ENCODE measurements at places on chromosomes 2 and 18.

- no peak for DNase-seq
Observed at GRCh38 chr18:50880119-50880465, 1.2 kb downstream of the ME2 start.

GRCh38 chr2:190679813-190680591 is 31.1 kb downstream of the NAB1 start:
- DNase-seq = no peak

GRCh38 chr18:38369772-38370690 is 804.4 kb upstream of the CELF4 start:
- DNase-seq = no peak

DNA sequence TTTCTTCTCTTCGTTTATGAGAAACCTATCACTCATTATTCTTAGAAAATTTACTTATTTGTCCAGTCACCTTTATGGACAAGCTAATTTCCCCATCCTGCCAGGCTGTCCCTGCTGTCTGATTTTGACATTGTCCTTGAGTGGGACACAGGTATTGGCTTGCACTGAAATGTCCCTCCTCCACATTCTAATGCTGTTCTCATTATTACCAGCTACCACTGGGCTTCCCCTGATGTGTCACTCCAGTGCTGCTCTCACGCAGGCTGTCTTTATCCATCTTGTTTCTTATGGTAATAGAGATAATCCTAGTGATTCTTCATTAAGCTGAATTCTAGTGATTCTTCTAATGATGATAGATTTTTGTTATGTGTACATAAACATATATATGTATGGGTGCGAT is 48.1 kb upstream of the RBMS1 start:
- DNase-seq = no peak

- no peak for DNase-seq
Observed at GRCh38 chr2:224894356-224894755, 147.9 kb downstream of the DOCK10 start.

- no peak for DNase-seq
Observed at GRCh38 chr2:37454851-37455762, 110.7 kb downstream of the QPCT start.

- no peak for DNase-seq
Observed at GRCh38 chr18:52678034-52678433, 338.0 kb downstream of the DCC start.

DNA sequence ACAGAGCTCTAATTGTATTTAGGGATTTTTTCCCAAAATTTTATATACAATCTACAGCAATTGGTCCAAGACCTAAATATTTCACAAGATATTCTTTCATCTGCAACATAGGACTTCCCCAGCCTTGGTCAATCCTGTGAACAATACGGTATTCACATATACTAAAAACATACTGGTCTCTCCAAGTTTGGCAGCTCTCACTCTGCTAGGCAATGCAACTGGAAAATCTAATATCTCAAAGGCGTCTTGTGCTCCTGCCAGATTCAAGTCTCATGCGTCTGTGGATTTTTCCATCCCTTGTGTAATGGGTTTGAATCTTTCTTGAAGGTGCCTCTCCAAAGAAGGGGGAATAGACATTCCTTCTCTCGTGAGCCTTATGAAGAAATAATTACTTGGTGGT is 27.4 kb upstream of the MBOAT2 start:
- DNase-seq = no peak

DNA sequence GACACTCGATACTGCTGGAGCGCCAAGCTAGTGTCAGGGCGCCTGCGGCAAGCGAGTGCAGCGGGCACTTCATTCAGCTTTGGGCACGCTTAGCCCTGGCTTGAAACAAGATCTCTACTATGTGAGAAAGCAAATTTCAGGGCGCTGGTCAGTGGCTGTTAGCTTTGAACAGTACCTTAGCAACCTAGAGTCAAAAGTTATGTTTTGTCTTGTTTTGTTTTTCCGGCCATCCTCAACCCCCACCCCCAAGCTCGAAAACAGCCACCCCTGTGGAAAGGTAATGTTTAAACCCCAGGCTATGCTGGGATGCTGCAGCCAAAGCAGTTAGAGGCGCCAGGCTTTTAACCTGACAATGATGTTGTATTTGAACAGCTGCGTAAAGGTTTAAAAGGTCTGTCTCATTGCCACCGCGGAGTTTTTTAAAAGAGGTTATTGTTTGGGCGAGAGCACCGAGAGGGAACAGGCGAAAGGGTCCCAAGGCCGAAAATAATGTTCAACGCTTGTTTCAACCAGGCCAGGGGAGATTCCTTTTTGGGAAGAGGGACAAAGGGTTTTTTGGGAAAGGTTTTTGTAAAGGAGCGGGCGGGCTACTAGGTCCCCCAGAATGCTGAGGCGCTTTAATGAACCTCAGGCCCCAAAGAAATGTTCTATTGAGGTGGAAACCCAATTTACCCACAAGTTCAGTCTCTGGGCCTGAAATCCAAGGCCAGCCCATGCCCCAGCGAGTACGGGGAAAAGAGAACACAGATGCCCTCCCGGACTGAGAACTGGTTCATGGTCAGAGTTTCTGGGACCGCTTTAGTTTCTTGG is 2.3 kb upstream of the HOXD10 start:
- no peak for DNase-seq

DNA sequence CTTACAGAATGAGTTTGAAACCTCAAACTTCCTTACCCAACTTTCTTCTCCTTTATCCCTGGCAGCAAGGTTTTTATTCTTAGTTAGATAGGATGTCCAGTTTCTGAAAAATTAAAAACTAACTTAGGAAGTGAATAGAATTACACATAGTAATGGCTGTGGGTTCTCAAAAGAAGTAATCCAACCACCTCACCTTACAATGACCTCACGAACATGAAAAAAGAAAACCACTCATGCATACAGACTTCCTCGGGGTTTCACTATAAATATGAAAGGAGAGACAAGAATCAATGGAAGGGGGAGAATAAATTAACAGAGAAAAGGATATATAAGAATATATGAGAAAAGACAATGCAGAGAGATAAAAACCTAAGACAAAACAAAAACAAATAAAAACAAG is 1044.3 kb upstream of the KLHL29 start:
- DNase-seq = no peak

- DNase-seq = no peak
Observed at GRCh38 chr18:52715421-52715820, 375.4 kb downstream of the DCC start.

DNA sequence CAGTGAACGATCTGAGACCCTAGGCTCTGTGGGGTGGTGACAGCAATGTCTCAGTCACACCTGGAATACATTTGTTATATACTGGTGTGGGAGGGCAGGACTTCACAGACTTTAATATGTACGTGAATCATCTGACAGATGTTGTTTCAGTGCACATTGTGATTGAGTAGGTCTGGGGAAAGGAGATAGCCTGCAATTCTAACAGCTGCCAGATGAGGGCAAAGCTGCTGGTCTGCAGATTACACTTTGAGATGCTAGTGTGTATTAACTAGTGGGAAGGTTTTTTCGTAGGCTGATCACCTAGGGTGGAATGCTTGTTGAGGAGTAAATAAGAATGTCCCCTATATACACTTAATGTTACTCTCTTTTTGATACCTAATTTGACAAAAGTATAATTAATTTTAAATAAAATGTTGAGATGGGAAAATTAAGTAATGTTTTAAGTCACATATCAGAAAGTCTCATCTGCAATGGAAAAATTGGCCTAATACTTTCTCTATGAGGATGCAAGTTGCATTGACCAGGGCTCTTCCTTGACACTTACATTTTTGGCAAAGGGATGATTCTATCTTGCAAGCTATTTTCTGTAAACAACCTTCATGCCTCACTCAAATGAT is 496.9 kb upstream of the HNMT start:
- no peak for DNase-seq

GRCh38 chr18:34352385-34353163 is 127.9 kb upstream of the NOL4 start:
- no peak for DNase-seq

GRCh38 chr2:22536133-22536532 is 848.8 kb upstream of the KLHL29 start:
- no peak for DNase-seq

DNA sequence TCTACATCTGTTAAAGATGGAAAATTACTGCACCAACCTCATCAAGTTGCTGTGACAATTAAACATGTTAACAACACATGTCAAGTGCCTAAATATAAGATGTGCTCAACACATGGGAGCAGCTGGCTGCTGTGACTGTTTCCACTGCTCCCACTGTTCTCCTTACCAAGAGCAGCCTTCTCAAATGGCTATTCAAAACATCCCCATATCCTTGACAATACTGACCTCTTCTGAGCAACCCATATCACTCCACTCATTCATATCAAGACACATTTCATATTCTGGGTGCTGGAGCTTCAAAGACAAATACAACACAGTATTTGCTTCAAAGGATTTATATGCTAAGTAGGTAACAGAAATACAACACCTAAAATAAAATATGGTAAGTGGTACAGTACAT is 60.3 kb downstream of the PIAS2 start:
- no peak for DNase-seq

- DNase-seq = no peak
Observed at GRCh38 chr2:239747274-239747673, 277.9 kb downstream of the NDUFA10 start.

- DNase-seq = no peak
Observed at GRCh38 chr2:155714983-155715382, 617.5 kb downstream of the NR4A2 start.

DNA sequence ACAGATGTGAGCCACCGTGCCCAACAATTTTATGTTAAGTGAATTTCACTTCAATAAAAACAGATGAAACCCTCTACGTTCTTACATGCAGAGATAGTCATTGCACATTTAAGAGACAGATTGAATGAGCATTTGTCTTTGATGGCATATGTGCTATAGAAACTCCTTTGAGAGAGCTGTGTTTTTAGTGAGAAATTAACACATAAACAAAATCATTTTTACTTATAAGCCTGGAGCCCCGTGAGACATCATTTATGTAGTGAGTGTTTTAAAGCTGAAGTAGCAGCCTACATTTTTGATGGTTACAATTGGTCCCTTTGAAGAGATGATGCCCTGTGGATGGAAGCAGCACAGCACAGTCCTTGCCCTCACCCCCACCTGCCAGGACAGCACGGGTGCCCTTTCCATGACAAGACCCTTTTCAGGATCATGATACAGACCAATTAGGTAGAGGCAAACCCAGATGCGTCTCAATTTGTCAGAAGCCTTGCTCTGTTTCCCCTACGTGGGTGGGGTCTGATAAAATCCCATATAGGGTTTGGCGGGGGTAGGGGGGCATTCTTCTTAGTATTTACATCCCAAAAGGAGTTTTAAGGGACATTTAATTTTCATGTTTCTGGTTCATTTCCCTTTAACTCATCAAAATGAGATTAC is 237.1 kb downstream of the BCL2 start:
- no peak for DNase-seq

DNA sequence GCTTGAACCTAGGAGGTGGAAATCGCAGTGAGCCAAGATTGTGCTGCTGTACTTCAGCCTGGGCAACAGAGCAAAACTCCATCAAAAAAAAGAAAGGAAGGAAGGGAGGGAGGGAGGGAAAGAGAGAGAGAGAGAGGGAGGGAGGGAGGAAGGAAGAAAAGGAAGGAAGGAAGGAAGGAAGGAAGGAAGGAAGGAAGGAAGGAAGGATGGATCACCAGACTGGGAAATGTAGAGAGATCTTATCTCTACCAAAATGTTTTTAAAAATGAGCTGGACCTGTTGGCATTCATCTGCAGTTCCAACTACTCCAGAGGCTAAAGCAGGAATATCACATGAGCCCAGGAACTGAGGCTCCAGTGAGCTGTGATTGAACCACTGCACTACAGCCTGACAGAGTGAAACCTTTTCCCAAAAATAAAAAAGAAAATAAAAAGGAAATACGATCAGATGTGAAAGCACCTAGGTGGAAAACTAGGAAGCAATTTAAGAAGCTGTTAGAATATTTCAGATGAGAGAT is 239.4 kb downstream of the CDH7 start:
- no peak for DNase-seq

- no peak for DNase-seq
Observed at GRCh38 chr2:9071584-9072124, 68.2 kb upstream of the MBOAT2 start.

- DNase-seq = no peak
Observed at GRCh38 chr2:86675511-86676015, 44.5 kb upstream of the RMND5A start.

DNA sequence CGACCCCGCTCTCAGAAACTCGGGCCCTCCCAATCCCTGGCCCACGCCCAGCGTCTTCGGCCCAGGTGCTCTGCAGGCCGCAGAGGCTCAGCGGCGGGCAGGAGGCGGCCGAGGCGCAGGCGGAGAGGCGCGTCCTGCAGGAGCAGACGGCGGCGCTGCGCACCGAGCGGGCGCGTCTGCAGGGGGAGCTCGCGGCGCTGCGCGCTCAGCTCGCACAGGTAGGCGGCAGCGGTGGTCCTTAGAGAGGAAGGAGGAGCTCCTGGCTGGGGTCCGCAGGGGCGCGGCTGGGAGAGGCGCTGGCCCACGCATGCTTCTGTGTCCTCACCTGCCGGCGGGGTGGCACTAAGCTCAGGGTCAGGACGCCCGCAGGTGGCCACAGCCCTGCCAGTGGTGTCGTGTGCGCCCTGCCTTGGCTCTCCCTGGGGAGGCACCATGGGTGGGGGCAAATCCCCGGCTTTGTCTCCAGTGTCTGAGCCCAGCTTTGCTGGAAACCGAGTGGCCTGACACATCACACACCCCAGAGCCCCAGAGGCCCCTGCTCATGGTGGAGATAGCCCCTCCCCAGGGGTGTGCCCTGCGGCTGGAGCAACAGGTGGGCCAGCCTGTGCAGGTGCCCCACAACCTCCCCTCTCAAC is 14.9 kb upstream of the SNED1 start:
- DNase-seq = peak; percentile 39

DNA sequence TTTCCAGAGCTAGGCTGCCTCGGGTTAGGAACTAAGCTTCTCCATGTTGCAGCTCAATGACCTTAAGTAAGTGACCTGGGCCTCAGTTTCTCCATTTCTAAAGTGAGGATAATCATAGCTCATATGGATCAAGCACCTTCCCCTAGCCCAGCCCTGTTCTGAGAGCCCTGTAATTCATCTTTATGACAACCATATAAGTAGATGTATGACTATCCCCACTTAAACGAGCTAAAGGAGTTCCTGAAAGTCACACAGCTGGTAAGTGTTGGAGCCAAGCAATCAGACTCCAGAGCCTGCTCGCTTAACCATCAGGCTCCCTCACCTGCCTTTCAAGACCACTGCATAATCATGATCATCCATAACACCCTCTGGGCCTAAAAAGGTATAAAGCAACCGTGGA is 135.4 kb downstream of the SP3 start:
- DNase-seq = no peak

GRCh38 chr2:28153851-28154250 is 238.8 kb upstream of the FOSL2 start:
- DNase-seq = no peak
